CD8-positive, alpha-beta memory T cell (primary cell): ENCODE measurements at places on chromosomes 16 and 17. TPM values are rescaled to one million over a fixed set of nuclear protein-coding genes. Genes with fewer than 3 reads are reported as not detected.
A peak's percentile ranks its signal among the peaks of the same experiment; 100 is the strongest.

- DNase-seq, result no peak
Observed at GRCh38 chr17:50631908-50632571, 2.6 kb upstream of the ABCC3 start.

- peak; percentile 79 for DNase-seq
Observed at GRCh38 chr17:489758-490329, 137.2 kb upstream of the RPH3AL start.

DNA sequence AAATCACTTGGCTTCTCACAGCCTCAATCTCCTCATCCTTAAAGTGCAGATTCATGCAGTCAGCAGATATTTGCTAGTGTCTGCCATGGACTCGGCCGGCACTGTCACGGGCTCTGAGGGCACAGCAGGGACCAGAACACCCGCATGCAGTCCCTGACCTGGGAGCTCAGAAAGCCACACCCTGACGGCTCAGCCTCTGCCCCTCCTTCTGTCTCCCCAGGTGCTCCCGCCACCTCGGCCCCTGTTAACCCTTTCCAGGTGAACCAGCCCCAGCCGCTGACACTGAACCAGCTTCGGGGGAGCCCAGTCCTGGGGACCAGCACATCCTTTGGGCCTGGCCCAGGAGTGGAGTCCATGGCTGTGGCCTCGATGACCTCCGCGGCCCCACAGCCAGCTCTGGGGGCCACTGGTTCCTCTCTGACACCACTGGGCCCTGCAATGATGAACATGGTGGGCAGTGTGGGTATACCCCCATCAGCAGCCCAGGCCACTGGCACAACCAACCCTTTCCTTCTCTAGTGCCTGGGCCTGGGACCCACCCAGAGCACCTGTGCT lies 28.7 kb downstream of the B9D1 start:
- DNase-seq, result no peak

GOT2 gene
- total RNA-seq, result 151 TPM

DNA sequence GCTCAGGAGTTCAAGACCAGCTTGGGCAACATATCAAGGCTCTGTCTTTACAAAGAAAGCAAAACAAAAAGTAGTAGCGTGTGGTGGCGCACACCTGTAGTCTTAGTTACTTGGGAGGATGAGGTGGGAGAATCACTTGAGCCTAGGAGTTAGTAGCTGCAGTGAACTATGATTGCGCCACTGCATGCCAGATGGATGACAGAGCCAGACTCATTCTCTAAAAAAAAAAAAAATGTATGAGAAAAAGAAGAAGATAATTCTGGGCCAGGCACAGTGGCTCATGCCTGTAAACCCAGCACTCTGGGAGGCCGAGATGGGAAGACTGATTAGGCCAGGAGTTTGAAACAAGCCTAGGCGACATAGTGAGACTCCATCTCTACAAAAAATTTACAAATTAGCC lies 28.5 kb downstream of the STAT5B start:
- DNase-seq, result no peak

METTL23 gene
- total RNA-seq, result 44.6 TPM

DNA sequence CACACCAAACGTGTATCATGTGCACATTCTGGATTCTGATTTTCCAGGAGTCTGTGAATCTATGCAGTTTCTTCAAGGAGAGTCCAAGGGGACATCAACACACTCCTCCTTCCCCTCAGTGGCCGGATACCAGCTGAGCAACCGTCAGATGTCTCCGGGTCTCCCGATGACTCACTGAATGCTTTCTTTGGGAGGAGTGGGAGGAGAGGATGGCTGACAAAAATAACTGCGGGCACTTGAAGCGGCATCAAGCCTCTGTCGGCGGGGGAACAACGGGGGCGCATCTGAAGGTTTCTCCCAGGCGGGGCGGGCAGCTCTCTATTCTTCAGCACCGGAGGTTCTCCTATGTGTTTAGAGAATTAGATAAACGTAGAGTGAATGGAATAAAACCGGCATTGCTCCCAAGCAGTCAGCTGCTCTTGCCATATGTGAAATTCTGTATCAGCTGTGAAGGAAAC lies 24.6 kb upstream of the LRRC75A start:
- no peak for DNase-seq

DNA sequence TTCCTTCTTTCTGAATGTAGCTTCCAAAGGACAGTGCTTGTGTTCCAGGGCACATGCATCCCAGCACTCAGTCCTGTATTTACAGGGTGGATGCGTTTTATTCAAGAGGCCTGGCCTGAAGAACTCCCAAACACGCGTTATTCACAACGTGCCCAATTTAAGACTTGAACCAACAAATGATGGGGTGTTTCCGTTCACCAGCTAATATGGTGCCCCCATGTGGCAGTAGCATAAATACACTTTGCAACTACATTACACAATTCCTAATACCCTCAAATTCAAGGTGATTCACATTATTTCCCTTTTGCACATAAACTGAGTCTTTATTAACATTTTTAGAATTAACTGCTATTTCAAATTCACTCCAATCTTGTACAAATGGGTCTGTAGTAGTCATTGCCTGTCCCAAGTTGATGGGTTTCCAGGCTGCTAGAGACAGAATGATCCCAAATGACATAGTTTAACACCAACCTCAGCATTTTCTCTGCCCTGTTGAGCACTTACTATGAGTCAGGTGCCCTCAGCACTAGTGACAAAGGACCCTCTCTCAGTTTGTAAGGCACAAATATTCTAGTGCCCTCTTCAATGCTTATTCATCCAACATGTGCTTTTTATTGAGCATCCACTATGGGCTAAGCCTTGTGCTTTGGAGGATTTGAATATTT lies 26.9 kb downstream of the HSD17B2 start:
- no peak for DNase-seq

TBC1D3I gene
- 0.20 TPM for total RNA-seq

DNA sequence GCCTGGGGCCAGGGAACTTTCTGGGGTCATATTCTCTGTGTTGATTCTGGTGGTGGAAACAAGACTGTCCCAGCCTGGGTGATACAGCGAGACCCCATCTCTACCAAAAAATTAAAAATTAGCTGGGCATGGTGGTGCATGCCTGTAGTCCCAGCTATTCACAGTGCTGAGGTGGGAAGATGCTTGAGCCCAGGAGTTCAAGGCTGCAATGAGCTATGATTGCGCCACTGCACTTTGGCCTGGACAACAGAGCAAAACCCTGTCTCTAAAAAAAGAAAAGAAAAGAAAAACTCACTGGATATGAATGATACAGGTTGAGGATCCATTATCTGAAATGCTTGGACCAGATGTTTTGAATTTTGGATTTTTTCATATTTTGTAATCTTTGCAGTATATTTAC lies 13.6 kb downstream of the SCGB1C2 start:
- DNase-seq, result no peak

GRCh38 chr17:42409523-42410318 lies 13.3 kb downstream of the CAVIN1 start:
- DNase-seq, result no peak

DNA sequence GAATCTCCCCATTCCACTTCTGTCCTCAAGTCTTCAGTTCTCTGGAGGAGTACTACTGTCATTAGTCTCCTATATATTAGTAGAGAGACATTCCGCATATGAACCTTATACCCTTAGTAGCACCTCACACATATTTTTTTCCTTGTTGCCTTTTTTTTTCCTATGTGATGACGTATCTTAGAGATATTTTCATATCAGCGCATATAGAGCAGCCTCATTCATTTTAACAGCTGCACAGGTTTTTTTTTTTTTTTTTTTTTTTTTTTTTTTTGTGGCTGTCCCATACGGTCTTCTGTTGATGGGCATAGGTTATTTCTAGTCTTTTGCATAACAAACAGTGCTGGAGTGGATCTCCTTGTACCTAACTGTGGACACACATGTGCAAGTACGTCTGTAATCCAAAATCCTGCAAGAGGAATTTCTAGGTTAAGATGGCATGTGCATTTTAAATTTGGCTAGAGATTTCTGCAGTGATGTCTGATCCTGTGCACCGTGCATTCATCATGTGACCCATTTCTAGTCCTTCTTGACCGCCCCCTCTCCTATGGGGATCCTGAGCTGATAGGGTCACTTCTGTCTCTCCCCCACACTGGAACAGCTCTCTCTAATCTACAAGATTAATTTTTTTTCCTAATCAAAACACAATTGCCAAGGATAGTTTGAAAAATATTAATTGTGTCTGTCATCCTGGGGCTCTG lies 64.8 kb downstream of the PRKCB start:
- no peak for DNase-seq

- DNase-seq, result no peak
Observed at GRCh38 chr17:77692571-77693161, 265.8 kb upstream of the TNRC6C start.

DNA sequence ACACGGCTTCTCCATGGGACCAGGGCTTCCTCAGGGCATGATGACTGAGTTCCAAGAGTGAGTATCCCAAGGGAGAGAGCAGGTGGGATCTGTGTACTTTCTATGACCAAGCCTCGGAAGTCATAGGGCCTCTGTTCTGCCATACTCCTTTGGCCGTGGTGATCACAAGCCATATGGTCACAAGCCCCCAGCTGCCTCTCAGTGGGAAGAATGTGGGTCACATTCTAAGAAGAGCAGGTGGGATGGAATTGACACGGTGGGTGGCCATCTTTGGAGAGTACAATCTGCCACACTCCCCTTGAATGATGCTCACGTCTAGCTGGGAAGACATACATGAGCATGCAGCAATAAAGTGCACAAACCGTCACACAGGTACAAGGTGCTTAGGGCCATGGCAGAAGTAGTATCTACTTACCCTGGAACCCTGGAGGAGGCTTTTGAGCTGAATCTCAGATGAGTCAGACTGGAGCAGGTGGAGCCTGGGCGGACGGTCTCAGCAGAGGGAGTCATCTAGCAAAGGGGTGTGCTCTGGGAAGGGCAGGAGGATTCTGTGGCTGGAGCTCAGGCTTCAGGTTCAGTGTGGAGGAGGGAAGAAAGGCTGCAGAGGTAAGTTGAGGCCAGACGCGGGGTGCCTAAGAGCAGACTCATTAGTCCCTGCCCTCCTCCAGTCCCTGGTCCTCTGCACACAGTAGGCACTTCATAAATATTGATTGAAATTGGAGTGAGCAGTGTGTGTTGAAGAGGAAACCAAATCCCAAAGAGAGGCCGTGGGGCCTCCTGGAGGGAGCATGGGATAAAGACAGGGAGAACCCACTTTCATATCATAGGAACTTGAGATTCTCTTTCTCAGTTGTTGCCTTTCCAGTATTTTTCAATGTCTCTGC lies 26.6 kb downstream of the GOSR2 start:
- no peak for DNase-seq

GRCh38 chr17:34259146-34259545 lies 4.1 kb downstream of the CCL2 start:
- no peak for DNase-seq

PHOSPHO1 gene
- total RNA-seq, result not detected

MYH3 gene
- 2.6 TPM for total RNA-seq

- DNase-seq, result no peak
Observed at GRCh38 chr17:70355185-70355584, 185.9 kb downstream of the KCNJ2 start.

DNA sequence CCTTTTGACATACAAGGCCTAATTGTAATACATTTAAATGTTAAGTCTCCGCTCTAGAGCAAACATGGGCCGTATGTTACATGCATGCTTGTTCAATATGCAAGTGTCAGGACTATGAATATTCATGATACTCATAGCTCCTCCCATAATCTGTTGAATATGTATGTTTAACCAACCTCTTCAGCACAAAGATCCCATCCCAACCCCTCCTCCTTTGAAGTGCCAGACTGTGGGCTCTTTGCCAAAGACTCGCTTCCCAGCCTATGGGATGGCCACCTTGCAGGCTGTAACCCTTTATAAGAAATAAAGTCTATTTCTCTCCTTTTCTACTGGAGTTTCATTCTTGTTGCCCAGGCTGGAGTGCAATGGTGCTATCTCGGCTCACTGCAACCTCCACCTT lies 156.2 kb downstream of the ABCC12 start:
- DNase-seq, result no peak

- no peak for DNase-seq
Observed at GRCh38 chr17:76519048-76519966, 18.1 kb upstream of the RHBDF2 start.

DNA sequence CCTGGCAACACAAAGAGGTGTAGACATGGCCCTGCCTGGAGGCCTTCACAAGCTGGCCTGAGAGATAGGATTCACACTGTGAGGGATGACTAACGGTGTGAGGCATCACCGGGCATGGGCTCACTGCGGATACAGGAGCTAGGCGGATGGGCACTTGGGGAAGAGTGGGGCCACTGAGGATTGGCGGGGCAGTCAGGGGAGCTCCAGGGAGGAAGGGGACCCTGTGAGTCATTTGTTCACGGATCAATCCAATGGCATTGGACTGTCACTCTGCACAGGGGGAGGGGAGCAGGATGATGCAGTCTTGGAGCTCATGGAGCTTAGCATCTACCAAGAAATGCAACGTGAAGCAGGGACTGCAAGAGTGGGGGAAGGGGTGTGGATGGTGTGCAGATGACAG lies 117.3 kb downstream of the SDK2 start:
- DNase-seq, result no peak

- DNase-seq, result no peak
Observed at GRCh38 chr17:3772764-3773163, 28.2 kb downstream of the ITGAE start.

DNA sequence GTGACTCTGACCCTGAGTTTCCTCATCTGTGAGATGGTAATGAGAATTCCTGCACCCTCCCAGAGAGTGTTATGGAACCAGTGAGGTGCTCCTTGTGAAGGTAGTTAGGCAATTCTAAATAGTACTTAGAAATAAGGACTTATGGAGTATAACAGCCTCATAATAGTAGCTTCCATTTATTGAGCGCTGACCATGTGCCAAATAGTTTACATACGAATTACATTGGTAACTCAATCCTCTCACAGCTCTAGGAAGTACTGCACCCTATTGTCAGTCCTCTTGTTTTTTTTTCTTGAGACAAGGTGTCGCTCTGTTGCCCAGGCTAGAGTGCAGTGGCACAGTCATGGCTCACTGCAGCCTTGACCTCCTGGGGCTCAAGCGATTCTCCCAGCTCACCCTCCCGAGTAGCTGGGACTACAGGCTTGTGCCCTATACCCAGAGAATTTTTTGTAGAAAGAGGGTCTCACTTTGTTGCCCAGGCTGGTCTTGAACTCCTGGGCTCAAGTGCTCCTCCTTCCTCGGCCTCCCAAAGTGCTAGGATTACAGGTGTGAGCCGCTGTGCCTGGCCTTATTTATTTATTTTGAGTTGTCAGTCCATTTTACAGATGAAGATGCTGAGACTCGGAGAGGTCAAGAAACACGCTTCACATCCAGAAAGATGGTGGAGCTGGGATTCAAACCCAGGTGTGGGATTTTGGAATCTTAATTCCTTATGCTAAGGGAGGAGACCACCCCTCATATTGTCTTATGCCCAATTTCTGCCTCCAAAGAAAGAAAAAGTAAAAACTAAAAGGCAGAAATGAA lies 2.9 kb downstream of the TNS4 start:
- DNase-seq, result no peak

TTYH2 gene
- 17.4 TPM for total RNA-seq
